Glomerular endothelial cell (primary cell): ENCODE measurements at places on chromosomes 2 and 18. TPM values are rescaled to one million over a fixed set of nuclear protein-coding genes. Genes with fewer than 3 reads are reported as not detected.

DNA sequence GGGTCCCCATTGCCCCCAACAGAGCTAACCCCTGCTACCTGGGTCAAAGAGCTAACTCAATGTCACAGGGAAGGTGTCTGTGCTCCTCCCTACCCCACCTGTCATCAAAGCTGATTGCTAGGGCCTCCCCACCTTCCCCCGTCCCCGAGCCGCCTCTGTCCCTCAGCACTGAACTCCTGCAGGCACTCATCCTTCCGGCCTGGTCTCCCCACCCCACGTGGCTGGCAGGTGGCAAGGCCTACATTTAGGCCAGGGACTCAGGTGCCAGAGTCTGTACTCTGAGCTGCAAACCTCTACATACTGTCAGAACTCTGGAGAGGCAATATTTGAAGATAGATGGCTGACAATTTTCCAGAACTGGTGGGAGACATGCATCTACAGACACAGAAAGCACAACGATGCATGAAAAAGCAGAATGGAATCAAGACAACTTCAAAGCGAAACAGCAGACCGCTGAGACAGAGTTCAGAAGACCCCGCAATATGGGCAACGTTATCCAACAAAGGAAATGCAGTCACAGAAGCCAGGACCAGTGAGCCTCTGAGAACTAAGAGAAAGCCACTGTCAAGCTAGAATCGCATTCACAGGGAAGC, 195.8 kb downstream of the HDAC4 start:
- no peak for DNase-seq

DNA sequence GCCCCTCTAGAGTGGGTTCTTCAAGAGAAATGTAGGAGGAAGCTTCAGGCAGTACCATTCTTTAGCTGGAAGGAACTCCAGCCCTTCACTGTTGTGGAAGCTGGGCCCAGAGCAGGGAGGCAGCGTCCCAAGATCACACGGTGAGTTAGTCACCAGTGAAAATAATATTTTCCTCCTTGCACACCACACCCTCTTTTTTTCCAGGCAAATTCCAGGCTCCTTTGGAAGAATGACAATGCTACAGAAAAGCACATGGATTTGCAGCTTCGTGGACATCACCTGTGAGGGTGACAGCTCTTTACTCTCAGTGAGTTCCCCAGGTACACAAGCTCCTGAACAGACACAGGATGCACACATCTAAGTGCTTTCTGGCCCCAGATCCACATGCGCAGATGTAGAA, 157.1 kb downstream of the COL6A3 start:
- DNase-seq, result no peak

DNA sequence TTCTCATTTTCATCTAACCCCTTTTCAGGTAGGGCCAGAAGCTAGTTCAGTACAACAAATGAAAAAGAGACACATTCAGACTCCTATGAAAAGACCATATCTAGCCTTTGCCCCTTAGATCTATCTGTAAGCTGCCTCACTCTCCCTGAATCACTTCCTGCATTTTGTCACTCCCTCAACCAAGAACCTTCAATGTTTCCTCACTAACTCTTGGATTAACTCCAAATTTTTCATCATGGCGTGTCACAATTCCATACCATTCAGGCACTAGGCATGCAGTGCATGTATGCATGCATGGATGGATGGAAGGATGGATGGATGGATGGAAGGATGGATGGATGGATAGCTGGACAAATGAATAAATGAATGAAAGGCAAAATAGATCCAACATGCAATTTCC, 356.9 kb downstream of the TNS1 start:
- DNase-seq, result no peak

Gene ADRA2B
- total RNA-seq, result not detected in 2 replicates

DNA sequence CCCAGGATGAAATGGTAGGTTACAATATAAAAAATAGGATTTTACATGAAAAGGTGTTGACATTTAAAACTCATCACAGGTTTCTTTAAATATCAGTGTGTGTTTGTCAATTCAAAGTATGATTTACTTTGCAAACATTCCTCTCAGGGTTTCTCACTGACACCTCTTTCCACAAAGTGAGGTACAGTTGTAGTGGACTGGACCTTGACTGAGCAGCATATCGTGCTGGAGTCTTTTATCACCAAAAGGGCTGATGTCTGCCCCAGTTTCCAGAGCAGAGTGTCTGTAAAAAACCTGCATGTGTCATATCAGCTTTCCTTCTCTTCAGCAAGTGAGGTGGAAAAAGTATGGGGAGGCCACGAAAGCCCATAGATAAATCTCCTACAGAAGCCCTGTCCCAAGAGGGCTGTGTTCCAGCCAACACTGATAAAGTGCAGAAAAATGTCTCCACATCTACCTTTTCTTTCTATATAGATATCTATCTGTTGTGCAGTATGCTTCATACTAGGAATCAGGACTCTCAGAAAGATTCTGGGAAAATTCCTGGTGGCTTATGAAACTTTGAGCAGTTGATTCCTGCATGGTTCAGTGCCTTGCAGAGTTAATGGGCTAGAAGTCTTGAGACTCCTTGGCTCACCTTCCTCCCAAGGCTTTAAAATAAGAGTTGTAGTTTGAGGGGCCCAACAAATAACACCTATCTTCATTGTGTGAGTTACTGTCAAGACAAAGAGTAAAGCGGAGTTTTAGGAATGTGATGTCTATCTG, 6.9 kb downstream of the ACYP2 start:
- DNase-seq, result no peak

- no peak for DNase-seq
Measured at GRCh38 chr18:59123588-59124369, 15.9 kb upstream of the SEC11C start.

GRCh38 chr2:108615480-108616090, 81.3 kb downstream of the LIMS1 start:
- no peak for DNase-seq

Gene TUBB8B
- not detected in 2 replicates for total RNA-seq

DNA sequence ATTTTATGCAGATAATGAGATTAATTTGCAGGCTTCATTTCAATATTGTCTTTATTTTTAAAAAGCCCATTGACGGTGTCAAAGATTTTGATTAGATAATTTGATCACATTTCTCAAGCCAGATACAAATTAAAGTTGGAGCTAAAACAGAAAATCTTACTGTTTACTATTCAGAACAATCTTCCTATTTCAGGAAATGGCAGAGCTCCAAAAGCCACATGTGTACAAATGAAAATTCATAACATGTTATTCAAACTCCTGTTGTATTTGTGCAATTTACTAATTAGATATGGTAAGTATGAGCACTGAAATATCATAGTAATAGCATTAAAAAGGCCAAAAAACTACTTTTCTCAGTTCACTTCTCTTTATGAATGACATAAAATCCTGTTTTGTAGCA, 682.9 kb downstream of the KCNJ3 start:
- no peak for DNase-seq

DNA sequence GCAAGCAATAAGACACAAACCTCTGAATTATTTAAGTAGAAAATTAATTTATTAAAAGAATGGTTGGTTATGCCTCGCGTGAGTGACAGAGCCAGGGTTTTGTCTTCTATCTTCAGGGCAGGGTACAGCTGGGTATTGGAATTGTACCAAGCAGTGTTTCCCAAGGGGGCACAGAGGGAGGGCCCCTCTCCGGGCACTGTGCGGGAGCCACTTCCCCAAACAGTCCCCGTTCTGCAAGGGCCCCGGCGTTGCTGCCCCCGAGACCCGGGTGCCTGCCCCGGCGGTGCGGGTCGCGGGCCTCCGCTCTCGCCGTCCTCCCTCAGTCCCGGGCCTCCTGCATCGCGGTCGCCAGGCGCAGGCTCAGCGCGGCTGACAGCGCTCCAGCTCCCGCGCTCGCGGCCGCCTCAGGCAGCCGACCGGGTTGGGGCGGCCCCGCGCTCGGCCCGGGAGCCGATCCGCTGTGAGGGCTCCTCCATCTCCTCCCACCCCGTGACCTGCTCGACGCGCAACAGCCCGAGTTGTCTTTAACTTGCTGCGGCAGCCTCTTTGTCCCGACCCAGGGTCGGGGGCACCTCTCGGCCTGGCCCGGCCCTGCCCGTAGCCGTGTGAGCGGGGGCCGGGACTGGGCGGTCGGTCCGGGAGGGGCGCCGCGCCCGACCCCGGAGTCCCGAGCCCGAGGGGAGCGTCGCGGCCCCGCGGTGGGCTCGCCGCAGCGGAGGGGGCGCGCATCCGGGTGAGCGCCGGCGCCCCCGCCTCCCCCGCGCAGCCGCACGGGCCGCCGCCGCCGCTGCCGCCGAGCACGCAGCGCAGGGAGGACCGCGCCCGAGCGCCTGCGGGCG, 620 bp upstream of the GALNT1 start:
- DNase-seq, result no peak

DNA sequence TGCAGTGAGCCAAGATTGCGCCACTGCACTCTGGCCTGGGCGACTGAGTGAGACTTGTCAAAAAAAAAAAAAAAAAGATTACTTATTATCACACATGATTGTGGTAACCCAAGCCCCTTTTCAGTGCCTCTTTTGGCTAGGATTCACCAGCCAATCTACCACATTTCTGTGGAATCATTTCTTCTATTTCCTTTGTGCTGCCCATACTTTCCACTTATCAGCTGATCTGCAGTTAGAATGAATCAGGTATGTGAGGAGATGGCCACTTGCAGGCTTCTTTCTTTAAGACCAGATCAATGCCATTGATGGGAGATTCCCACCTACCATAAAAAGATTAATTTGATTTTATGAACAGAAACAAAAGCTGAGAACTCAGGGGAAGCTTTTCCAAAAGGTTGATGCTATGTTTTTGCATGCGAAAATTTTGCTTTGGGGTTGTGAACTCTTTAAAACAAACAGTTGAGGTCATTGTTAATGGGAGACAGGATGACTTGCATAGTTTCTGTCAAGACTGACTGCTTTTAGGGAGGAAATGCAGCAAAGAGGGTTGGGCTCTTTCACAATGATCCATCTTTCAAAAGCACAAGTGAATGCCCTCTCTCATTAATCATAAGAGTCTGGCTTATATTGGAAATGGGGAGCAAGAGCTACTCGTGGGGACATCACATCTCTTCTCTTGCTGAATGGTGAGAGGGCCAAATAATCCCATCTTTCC, 66.9 kb upstream of the CYP26B1 start:
- DNase-seq, result no peak

- DNase-seq, result no peak
Measured at GRCh38 chr2:1046067-1046466, 95.4 kb downstream of the SNTG2 start.

GRCh38 chr2:13650586-13651180, 933.9 kb downstream of the TRIB2 start:
- DNase-seq, result no peak

DNA sequence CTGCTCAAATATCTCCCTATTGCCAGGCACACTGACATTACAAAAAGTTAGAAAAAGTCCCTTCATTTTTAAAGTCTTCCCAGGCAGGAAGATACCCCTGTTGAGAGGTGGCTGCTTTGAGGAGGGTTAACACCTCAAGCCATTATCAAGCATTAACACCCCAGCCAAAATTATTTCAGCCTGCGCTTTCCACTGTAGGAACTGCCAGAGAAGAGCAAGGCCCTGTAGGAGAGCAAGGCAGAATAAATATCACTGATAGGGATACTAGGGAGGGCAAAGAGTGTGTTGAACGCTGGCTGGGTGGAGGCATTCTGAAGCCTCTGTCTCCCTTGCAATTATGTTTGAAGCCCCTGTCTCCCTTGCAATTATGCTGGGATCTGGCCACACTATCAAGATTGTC, 1020.7 kb upstream of the CELF4 start:
- DNase-seq, result no peak

- DNase-seq, result no peak
Measured at GRCh38 chr2:204717591-204717990, 172.3 kb downstream of the PARD3B start.

GRCh38 chr2:96804986-96805385, 11.1 kb upstream of the CNNM3 start:
- DNase-seq, result no peak

- DNase-seq, result no peak
Measured at GRCh38 chr18:43665105-43665788, 388.0 kb upstream of the SYT4 start.

Gene CHRNG
- total RNA-seq, result not detected in 2 replicates

Gene MYO7B
- total RNA-seq, result 0.05 and 1.2 TPM in 2 replicates

DNA sequence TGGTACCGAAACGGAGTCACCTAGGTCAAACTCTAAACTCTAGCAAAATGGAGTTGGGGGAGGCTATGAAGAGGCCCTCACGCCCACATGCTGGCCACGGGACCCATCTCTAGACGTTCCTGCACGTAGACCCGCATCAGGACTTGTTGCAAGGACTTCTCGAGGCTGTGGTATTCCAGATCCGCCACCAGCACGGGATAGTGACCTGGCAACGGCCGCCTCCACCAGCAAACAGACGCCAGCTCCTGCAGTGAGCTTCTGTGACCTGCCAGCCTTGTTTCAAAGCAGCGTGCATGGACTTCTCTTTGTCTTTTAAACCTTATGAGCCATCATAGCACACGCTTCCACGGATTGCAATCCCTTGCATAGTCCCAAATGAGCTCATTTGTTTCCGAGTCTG, 40.3 kb upstream of the RALBP1 start:
- no peak for DNase-seq

- DNase-seq, result no peak
Measured at GRCh38 chr2:39338502-39338901, 94.7 kb upstream of the CDKL4 start.

DNA sequence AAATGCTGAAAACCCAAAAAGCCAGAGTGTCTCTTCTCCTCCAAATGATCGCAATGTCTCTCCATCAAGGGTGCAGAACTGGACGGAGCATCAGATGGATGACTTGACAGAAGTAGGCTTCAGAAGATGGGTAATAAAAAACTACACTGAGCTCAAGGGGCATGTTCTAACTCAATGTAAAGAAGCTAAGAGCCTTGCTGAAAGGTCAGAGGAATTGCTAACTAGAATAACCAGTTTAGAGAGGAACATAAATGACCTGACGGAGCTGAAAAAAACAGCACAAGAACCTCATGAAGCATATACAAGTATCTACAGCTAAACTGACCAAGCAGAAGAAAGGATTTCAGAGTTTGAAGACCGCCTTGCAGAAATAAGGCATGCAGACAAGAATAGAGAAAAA, 9.7 kb upstream of the POLE4 start:
- no peak for DNase-seq

Gene CPS1
- total RNA-seq, result 0.34 and 0.53 TPM in 2 replicates

Gene EPAS1
- 239 and 676 TPM in 2 replicates for total RNA-seq

DNA sequence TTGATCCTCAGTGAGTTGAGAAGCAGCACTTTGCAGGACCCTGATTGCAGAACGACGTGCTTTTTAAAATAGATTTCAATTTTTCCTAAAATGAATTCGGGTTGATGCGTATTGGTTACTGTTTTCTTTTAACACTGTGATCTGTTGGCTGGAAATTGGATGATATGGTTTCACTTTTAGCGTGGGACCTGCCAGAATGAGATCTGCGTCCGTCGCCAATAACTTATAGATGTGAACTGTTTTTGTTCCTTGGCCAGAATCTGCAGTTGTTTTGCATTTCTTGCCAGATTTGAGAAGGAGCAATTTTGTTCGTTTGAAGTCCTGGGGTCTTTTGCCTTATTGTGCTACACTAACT, 703 bp downstream of the UGGT1 start:
- DNase-seq, result peak; percentile 12
